ENCODE measurements at places on chromosomes 3 and 15.

- DNase-seq: no peak
Observed at GRCh38 chr3:101200461-101200860, 119.9 kb downstream of the IMPG2 start.

GRCh38 chr3:197305854-197306253 lies 7.4 kb upstream of the DLG1 start:
- peak; percentile 79 for DNase-seq

- DNase-seq: no peak
Observed at GRCh38 chr15:85607141-85607806, 187.5 kb downstream of the KLHL25 start.

DNA sequence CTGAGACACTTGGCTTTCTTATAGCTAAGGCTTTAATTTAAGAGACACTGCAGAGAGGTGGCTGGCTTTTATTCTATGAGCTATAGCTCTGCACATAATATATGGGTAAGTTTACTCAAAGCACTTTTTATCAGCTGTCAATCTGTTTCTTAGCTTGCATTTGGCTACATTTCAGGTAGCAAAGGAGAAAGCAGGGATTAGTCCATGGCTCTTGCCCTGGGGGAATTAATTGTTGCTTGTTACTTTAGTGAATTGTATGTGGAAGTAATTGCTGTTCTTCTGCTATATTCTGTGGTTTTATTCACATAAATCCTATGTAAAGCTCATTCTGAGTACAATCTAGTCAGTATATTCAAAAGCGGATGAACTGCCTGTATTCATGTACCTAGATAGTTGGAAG lies 14.4 kb upstream of the CCDC39 start:
- DNase-seq: no peak

DNA sequence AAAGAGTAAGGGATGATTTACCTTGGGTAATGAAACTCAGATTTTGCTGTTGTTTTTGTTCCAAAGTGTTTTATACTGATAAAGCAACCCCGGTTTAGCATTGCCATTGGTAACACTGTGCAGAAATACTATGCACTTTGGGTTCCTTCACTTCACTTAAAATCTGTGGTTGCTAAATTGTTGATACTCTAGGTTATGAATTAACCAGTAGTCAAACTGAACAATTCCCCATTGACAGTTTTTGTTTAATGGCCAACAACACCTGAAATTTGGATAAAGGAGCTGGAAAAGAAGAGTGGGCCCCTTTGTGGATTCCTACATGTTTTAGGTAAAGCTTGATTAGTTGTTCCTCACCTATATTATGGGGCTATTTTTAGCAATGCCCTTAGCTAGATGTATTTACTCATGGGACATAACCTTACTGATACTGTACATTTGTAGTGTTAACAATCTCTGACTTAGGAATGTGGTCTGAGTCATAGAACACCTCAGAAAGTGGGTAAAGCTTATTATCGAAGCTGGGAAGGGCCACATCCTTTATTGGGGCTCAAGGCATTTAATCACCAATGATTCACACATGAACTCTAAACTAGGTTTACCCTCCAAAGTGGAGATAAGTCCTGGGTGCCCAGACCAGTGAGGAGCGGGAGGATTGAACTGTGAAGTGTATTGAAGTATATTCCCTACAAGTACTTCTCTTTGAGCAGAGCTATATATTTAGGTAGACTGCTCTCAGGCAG lies 29.5 kb upstream of the THRB start:
- no peak for DNase-seq

GRCh38 chr3:189340680-189341460 lies 169.1 kb downstream of the TPRG1 start:
- no peak for DNase-seq

GRCh38 chr3:71968544-71968943 lies 183.6 kb upstream of the PROK2 start:
- DNase-seq: no peak

GRCh38 chr3:141959589-141960554 lies 83.4 kb downstream of the ATP1B3 start:
- DNase-seq: peak; percentile 50

DNA sequence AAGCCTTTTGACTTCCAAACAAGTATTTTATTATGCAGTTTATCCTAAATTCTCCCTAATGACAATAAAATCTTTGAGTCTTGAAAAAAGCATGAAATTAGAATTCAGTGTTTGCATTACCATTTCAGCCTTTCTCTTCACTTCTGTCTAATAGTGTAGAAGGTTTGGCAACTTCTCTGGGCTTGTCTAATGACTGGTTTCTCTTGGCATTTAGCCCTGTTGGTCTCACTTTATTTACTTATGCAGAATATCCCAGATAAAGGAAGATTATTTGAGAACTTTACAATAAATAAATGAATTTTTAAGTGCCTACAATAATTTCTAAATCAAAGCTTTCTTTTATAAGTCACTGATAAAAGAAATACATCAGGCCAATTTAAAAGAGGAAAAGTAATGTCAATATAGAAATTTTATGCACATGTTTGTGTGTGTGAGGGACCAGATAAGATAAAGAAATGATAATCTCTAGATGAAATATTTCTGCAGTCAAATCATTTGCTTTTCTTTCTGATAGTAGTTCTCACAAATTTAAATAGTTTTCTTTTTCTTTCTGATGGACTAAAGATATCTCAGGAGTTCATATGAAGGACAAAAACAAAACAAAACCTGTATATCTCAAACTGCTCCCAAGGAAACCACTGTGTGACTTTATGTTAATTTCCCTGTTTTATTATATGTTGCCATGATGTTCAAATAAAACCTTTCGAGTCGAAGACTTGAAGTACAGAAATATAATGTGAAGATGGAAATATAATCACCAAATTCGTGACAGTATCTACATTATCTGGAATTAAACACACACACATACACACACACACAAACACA lies 533.1 kb upstream of the CBLB start:
- no peak for DNase-seq

- DNase-seq: no peak
Observed at GRCh38 chr15:46858150-46858549, 859.2 kb upstream of the SEMA6D start.

DNA sequence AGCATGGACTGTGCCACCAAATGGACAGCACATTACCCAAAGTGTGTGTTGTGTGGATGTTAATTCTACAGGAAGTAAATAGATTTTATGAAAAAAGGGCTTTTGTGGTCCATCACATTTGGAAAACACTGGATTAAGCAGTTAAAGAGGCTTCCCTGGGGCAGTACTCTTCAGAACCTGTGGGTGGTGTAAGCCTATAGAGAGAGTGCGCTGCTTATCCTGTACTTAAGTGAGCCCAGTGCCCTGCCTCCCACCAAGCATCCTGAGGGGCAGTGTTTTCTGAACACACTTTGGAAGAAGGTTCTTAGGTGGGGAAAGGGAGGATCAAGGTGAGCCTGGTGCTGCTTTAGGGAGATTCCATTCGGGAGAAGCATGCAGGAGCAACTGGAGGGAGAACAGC lies 10.9 kb downstream of the TTLL3 start:
- DNase-seq: no peak

- no peak for DNase-seq
Observed at GRCh38 chr15:38005953-38006808, 71.7 kb downstream of the TMCO5A start.

GRCh38 chr3:64188810-64189560 lies 36.3 kb downstream of the PRICKLE2 start:
- peak; percentile 76 for DNase-seq

Data from BJ (cell line).